ENCODE measurements at places on chromosomes 5 and 9.

DNA sequence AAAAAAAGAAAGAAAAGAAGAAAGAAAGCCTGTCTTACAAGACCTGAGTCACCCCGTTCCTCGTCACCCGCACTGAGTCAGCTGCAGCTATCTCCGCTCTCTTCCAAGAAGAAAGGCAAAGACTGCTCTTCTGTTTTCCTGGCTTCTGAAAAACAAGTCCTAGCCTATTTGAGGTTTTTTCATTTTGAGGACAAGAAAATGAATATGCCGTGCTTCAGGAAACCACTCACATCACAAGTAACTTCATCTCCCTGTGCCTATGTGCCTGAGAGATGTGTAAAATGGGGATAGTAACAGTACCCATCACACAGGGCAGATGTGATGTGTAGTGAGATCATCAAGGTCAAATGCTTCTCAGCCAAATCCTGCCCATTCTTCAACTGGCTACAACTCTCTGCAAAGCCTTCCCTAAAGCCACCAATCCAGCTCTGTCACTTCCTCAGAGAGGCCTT, 78.4 kb downstream of the GLDC start:
- no peak for DNase-seq

DNA sequence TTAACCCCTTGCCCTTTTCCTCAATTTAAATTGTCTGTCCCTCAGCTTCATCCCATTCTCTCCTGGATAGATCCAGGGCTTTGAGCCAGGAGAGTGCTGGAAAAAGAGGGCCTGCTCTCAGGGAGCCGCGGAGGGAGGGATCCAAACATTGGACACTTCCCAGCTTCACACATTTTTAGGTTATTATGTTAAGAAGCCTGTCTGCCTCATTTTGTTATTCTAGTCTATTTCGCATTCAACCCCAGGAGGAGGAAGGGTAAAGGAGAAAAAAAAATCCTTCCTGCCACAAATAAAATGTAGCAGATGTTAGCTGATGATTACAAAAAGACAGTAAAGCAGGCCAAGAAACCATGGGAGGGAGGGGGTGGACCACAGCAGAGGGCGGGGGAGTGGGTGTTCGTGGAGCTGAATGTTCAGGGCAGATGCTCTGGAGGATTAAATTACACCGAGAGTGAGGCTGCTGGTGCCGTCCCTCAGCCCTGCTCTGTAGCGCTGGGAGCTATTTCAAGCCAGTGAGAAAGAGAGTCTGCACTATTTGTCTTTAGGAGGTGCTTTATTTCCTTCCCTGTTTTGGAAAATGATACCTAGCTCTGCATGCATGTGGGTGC, 60.6 kb upstream of the ZFR start:
- DNase-seq, result peak; percentile 61

- no peak for DNase-seq
These were observed 410.2 kb downstream of the PRR16 start for GRCh38 chr5:120874081-120874862.

GRCh38 chr9:128718047-128718446, 5.9 kb downstream of the ZDHHC12 start:
- no peak for DNase-seq

DNA sequence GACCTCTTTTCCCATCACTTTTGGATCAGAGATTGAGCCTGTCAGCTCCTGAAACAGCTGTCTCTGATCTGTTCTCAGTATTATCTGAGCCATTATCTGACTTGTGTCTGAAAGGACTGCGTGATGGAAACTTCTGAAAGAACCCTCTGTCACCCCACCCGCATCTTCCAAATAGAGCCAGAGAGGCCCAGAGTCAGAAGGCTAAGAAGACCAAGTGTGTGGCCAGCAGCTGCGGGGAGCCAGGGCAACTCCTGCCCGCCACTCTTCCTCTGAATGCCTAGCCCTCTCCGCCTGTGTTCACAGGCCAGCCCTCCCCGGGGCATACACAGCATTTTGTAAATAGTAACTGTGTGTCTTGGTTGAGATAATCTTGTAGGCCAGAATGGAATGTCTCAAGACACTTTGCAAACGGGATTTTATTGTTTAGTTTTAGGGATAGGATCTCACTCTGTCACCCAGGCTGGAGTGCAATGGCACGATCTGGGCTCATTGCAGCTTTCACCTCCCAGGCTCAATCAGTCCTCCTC, 92.7 kb downstream of the AOPEP start:
- no peak for DNase-seq

GRCh38 chr9:134730761-134731496, 89.3 kb downstream of the COL5A1 start:
- no peak for DNase-seq

- DNase-seq, result no peak
These were observed 810.3 kb upstream of the ACO1 start for GRCh38 chr9:31574006-31574765.

GRCh38 chr5:120552638-120553037, 88.5 kb downstream of the PRR16 start:
- no peak for DNase-seq

DNA sequence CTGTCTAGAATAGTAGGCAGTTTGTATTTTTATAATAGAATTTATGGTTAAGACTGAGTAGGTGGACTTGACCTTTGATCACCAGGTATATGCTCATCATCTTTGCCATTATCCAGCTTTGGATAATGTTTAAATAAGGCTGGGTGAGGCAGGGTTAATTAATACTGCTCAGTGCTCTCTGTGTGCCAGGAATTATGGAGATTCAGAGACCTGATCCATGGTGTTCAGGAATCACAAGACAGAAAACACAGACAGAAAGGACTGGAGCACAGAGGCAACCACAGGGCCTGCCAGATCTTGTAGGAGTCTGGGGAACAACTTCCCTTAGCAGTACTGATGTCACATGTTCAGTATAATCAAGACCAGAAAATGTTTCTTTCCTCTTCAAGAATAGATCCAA, 186.3 kb upstream of the ADCY2 start:
- DNase-seq, result no peak

- no peak for DNase-seq
These were observed 59.6 kb upstream of the GAS1 start for GRCh38 chr9:87006956-87007355.

DNA sequence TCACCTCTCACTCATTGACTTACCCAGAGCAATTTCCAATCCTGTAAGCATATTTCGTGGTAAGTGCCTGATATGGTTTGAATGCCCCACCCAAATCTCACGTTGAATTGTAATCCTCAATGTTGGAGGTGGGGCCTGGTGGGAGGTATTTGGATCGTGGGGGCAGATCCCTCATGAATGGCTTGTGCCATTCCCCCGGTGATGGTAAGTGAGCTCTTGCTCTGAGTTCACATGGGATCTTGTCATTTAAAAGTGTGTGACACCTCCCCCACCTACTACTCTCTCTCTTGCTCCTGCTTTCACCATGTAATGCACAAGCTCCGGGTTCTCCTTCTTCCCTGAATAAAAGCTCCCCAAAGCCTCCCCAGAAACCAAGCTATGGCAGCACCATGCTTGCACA, 1165.5 kb downstream of the CDH12 start:
- DNase-seq, result no peak

DNA sequence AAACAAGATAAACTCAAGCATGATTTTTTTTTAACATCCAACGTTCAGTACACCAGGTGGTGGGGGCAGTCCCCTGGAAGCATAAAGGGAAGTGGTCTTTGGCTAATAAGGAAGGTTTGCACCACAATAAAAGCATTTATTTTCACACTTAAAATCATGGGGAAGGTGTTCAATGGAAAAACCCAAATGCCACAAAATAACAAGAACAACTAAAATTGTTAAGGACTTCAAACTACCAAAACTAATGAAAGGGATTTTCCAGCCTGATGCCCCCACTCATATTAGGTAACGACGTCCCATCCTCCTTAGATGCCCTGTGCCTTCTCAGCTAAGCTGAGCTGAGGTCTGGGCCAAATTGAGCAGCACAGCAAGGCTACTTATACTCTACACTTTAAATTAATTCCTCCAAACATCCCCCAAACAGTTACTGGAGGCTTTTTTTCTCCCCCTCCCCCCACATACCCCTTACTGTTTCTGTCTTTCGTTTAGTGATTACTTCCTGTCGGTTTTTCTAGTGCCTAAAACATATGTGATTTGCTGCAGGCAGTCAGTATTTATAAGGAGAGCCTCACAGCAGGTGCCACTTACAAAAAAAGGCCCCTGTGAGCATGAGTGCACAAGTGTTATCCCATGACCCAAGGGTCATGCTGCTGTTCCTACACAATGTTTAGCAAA, 259.7 kb upstream of the ZNF608 start:
- DNase-seq, result peak; percentile 42

- DNase-seq, result no peak
These were observed 7.4 kb downstream of the NFIL3 start for GRCh38 chr9:91416096-91416712.

- no peak for DNase-seq
These were observed 184.7 kb downstream of the AOPEP start for GRCh38 chr9:94911211-94911610.

DNA sequence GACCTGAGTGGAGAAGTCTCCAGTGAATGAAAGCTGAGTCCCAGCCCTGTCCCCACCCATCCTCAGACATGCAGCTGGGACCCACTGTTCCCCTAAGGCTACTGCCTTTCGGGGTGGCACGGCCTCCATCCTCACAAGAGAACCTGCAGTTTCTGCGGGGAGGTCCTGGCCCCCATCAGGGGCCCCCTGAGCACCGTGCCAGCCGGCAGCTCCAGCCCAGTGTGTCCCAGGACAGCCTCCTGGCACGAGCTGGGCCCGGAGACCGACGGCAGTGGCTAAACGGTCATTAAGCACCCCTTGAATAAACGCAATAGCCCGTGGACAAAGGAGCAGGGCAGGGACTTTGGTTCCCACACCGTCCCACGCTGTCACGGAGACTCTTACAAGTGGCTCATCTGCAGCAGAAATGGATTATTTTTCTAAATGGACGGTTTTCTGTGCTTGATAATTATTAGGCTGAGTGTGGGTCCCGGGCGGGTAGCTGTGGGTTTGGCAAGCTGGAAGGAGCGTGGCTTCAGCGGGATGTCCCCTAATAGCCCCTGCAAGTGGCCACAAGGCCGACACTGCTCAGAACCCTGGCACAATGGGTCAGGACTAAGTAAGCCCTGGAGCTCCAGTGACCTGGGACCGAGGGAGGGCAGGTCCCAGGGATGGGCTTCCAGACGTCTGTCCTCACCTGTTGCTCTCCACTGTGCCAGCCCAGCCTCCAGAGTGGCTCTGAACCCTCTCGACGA, 17.4 kb downstream of the FAM78A start:
- no peak for DNase-seq

- DNase-seq, result no peak
These were observed 79.8 kb upstream of the SPATA31D4 start for GRCh38 chr9:81848472-81848871.

DNA sequence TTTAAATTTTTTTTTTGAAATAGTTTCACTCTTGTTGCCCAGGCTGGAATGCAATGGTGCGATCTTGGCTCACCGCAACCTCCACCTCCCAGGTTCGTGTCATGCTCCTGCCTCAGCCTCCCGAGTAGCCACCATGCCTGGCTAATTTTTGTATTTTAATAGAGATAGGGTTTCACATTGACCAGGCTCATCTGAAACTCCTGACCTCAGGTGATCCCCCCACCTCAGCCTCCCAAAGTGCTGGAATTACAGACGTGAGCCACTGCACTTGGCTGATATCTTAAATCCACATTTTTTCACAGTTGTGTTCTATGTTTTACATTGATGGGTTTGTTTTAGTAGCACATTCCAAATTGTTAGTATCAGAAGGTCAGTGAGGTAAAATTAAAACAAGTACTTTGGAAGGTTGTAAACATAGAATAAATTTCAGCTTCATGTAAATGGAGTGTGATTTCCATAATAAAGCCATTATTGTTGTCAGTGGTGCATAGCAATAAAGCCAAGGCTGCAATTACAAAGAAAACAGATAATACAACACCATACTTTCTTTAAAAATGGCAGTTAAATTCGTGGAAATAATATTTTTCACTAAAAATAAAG, 287.2 kb downstream of the ARRDC3 start:
- DNase-seq, result no peak

- no peak for DNase-seq
These were observed 57.4 kb upstream of the NOTCH1 start for GRCh38 chr9:136603216-136603615.

DNA sequence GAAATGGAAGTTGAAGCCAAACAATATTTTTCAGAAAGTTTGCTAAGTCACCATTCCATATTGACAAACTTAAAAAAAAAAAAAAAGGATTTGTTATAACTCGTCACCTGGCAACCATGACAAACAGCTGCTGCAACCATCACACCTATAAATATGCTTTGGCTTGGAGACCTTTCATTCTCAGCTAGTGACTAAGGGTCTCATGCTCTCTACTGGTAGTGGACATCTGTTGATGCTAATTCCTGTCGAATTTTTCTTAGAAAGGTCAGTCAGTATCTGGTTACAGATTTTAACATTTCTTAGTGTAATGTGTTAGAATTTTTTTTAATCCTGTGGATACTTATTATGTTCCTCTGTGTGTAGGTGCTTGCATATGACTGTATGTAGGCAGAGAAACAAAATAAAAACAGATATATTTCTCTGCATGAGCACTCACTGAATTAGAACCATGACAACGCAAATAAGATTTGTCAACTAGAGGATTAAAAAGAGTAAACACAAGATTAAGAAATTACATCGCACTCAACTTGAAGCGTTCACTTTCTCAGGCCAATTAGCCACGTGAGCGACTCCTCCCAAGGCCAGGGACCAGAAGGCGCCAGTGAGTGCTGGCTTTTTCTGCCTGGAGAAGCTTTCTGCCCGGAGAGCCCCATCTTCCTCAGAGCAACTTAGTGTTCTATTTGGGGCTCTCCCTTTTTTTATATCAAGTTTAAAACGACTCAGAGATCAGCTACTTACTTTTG, 27.0 kb upstream of the ZNF622 start:
- no peak for DNase-seq

DNA sequence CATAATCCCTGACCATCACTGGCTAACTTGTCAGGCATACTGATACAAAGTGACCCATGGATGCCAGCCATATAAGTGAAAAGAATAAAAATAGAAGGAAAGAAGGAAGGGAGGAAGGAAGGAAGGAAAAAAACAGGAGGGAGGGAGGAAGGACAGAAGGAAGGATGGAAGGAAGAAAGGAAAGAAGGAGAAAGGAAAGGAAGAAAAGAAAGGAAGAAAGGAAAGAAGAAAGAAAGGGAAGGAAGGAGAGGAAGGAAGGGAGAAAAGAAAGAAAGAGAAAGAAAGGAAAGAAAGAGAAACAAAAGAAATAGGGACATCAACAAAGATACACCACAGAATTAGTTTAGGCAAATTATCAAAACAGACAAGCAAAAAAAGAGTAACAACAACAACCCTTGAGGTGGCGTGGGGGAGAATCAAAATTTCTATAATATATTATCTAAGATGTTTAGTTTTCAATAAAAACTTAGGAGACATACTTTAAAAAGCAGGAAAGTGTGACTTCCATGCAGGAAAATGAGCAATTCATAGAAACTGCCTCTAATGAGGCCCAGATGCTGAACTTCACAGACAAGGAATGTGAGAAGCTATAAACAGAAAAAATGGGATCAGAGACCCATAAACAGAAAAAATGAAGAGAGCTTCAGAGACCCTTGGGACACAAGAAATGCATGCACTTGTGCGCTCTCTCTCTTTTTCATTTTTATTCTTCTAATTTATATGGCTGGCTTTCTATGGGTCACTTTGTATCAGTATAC, 96.1 kb upstream of the NFIL3 start:
- DNase-seq, result no peak

GRCh38 chr5:57482671-57483106, at the start of gene ACTBL2:
Gene ACTBL2 (minus strand): TSS chr5:57482811. CDS start chr5:57482707, 104 bp downstream.
- DNase-seq, result no peak
